ENCODE measurements at places on chromosomes 2 and 18.

DNA sequence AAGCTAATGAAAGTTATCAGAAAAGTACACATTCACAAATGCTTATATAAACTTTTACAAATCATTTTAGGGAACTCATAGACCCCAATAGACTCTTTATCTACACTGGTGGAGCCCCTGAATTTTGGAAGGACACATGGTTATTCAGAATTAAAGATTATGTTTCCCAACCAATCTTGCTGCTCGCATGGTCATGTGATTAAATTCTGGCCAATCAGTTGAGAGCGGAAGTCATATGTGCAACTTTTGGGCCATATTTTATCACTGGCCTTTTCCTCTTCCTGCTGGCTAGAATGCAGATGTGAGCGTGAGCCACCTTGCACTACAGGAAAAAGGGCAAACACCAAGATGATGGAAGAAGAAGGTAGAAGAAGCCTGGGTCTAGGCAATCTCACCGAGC lies 19.8 kb downstream of the THOC1 start:
- no peak for DNase-seq

GRCh38 chr18:52844323-52844722 lies 504.3 kb downstream of the DCC start:
- no peak for DNase-seq

- DNase-seq, result peak; percentile 41
Measured at GRCh38 chr18:13318731-13319501, 100.4 kb downstream of the LDLRAD4 start.

DNA sequence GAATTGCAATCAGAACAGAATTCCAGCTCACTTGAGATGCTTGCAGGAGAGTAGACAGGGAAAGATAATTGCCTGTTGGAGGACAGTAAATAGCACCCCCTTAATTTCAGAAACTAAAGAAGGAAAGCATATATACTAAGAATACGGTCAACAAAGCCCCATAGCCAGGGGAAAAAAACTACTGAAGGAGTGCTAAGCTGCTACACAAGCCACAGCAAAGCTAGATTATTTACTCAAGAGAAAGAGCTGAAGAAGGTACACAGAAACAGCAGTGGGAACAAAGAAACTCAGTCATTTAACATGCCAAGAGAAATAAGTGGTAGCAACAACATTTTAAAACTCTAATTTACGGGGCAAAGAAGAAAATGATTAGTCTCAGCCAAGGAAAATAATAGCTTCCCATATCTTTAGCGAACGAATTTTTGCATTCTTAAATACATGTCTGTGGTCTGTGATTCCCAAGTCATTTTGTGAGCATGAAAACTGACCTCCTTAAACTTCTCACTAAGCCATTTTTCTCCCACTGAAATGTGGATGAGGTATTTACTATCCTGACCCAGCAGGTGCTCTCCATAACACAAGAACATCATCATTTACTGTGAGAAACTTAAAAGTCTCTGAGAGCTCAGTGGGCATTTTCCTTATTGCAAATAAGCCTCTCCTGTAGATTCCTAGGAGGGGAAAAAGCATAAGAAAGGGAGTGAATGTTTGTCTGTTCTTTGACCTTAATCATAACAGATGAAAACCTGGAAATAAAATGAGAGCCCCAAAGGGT lies 196.0 kb downstream of the PAX3 start:
- no peak for DNase-seq

GRCh38 chr2:208545403-208546042 lies 138.9 kb downstream of the PTH2R start:
- no peak for DNase-seq

DNA sequence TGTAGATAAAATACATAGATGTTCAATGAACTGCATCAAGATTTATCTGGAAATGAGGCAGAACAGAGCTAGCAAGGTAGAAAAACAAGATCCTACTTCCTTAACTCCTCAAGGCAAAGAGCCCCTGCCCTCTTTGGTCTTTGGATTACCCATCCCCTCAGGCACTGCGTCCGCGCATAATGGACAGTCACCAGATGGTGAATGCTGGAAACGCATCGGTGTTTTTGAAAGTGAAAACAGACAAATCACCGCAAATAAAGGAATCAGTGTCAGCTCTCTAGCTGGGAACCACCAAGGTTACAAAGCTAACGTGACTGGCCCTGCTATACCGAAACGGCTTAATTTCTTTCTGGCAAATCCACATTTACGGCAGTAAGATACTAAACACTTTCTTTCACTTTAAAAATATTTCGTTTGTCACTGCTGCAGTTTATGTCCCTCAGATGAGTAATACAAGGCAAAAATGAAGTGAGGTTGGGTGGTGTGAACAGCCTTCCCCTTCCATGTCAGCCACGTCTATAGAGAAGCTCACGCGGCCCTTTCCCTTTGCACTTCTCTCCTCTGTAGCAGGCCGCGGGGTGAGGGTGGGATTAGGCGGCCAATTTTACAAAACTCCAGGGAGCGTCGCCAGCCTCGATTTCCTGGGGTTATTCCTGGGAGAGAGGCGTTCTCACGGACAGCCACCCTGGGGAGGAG lies 627 bp upstream of the GALR1 start:
- peak; percentile 27 for DNase-seq

DNA sequence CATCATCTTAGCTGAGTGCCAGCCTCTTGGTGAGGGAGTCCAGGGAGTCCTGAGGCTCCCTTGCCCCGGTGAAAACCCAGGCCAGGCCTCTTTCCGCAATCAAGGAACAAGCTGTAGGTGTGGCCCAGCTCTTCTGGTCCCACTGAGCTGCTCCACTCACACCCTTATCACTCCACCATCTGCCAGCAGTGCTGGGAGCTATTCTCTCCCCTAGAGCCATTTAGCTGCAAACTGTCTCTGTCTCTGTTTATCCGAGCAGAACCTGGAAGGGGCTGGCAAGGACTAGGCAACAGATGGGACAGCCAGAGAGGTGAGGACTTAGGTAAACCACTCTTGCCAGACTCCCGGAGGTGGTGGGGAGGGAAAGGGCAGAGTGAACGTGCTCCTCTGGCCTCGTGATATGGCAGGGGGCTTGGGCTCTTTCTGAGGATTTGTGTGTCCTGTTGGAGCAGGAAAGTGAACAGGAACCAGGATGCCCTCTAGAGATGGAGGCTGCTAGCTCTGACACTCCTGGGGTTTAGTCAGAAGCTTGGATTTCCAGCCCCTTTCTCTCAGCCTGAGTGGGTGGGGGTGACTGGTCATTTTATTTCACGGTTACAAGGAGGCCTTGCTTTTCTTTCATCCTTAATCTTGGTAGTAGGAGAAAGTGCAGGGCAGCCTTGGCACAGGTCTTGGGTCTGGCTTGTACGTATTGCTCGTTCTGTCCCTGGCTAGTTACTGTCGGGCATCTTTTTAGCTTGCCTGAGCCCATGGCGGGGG lies 19.6 kb downstream of the B3GNT2 start:
- DNase-seq, result peak; percentile 35

DNA sequence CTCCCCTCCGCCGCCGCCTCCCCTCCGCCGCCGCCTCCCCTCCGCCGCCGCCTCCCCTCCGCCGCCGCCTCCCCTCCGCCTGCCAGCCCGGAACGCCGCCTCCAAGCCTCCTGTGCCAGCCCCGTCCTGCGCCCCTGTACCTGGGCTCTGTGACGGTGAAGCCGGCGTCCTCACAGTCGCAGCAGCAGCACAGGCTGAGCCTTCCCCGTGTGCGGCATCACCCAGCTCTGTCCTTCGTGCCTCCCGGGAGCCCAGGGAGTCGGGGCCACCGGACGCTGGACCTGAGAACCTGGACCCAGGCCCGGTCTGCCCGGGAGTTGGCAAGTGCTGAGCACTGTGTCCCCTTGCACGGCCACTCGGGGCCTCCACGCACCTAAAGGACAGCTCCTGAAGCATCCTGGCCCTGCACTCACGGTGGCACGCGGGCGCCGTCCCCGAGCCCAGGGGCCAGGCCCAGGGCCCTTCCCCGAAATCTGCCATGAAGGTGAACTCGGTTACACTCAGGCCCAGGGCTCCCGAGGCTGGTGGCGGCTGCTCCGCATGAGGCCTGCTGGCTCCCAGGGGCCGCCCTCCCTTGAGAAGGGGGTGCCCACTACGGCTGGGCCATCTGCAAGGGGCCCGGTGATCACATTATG lies 32.9 kb downstream of the RTP5 start:
- DNase-seq, result no peak

GRCh38 chr2:239293775-239294430 lies 106.9 kb downstream of the HDAC4 start:
- no peak for DNase-seq

- DNase-seq, result no peak
Measured at GRCh38 chr2:218536804-218537494, 31.2 kb downstream of the USP37 start.

GRCh38 chr2:202870431-202871299 lies 901 bp downstream of the ICA1L start:
- peak; percentile 48 for DNase-seq

DNA sequence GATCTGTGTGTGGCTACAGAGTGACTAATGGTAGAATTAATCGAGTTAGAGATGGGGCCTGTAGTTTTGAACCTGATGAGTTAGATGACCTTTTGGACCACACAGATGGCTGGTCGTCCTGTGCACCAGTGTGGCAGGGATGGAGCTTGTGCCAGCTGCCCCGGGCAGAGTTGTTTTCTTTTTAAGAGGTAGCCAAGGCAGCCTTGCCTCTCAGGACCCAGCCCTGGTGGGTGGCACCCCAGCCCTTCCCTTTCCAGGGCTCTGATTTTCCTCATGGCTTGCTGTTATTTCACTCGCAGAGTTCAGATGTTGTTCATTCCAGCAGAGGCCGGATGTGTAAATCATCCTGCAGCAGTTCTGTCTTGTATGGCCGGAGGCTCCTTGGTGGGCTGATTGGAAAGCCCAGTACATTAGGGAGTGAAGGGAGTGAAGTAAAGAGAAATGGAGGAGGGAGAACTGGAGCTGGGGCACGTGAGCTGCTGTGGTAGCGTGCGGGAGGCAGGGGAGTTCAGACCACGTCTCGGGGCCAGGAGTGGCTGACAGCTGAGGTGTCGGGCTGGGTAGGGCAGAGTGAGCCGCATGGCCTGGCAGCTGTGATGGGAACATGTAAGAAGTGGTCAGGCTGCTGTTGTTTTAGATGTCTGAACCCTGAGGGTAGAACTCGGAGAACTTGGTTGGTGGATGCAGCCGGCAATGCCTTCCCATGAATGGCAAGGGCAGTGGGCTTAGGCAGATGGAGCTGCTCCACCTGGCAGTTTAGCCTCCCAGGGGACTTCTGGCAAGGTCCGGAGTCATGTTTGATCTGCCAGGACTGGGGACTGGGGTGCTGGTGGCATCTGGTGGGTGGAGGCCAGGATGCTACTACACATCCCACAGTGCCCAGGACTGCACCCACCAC lies 28.8 kb downstream of the ASAP2 start:
- no peak for DNase-seq

DNA sequence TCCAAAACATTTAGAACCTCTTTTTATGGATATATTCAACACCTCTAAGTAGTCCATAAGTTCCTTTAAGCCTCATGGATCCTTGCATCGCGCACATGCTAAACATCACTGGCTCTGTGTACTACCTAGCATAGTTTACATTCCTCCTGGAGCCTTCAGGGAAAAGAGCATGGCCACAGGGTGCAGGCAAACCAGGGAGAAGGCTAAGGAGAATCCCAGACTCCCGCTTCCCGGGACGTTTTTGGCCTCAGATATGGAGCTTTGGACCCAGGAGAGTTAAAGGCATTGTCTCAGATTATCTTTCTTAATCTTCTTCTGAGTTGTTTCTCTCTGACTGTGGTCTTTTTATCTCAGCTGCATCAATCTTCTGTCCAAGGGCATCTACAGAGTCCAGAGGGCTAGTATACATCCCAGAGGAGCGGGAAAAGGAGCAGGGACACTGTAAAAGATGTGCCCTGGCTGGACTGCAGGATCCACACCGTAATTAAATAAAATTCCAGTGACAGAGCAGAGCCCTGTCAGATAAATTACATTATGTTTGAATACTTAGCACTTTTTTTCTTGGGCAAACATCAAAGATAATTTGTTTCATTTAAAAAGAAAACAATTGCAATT lies 36.9 kb downstream of the RIT2 start:
- DNase-seq, result no peak

GRCh38 chr2:140473851-140474250 lies 1657.0 kb downstream of the LRP1B start:
- no peak for DNase-seq

- DNase-seq, result no peak
Measured at GRCh38 chr2:100321179-100321865, 979 bp downstream of the LONRF2 start.

Measured in inflammatory macrophage (primary cell).